Right forelimb (tissue), 1 donor: ENCODE measurements at places on chromosomes 2 and 18.
A peak's percentile ranks its signal among the peaks of the same experiment; 100 is the strongest.

DNA sequence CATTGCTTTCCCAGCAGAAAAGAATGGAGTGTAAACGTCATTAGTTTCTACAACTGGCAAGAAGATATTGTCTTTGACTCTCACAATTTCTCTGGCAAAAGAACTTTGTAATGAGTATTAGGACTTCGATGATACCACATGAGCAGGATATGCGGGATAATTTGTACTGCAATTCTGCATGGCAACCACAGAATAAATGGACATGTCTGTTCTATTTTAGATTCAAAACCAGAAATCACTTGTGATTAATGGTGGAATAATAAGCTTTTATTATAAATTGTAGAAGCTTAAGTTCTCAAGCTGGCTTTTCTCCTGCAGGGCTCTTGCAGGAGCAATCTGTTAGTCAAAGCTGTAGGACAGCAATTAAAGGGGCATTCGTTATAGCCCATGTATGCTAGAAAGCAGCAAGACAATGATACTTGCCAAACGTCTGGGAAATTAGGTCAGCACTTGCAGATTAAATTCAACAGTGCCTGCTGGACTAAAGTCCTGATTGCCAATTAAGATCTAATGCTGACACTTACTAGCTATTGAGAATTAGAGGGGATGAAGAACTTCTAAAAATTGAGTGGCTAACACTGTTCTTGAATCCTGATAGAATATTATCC is 177.9 kb downstream of the PTH2R start:
- DNase-seq: no peak

DNA sequence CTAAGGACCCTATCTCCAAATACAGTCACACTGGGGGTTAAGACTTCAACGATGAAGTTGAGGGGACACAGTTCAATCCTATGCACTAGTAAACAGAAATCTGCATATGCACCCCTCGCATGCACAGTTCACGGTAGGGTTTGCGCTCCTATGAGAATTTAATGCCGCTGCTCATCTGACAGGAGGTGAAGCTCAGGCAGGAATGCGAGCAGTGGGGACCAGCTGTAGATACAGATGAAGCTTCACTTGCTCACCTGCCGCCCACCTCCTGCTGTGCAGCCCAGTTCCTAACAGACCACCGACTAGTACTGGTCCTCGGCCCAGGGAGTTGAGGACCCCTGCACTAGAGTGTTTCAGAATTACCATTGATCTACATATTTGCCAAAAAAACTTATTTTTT is 40.0 kb upstream of the FAHD2A start:
- DNase-seq: peak; percentile 2

DNA sequence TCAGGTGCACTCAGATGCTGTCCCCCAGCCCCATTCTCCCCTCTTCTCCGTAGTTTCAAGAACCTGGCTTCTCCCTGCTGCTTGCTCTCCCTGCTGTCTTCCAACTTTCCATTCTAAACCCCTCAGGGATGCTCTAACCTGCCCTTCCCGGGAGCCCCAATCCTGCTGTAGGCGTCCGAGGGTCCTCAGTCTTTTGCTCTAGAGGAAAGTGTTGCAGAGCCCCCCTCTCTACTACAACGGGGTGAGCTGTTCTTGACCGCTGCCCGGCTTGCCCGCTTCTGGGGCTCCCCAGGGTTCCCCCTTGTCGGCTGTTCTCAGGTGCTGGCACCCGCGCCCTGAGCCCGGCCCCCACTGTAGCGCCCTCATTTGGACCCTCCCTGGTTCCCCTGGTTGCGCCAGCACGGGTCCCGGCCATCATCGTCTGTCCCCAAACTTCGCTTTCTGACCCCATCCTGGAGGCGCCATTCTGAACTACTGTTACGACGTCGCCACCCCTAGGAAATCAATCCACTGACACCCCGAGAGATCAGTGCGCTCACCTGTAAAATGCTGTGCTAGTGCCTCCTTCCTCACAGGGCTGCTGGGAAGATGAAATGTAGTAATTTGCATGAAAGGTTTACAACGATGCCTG is 31.9 kb upstream of the REG3G start:
- DNase-seq: no peak

DNA sequence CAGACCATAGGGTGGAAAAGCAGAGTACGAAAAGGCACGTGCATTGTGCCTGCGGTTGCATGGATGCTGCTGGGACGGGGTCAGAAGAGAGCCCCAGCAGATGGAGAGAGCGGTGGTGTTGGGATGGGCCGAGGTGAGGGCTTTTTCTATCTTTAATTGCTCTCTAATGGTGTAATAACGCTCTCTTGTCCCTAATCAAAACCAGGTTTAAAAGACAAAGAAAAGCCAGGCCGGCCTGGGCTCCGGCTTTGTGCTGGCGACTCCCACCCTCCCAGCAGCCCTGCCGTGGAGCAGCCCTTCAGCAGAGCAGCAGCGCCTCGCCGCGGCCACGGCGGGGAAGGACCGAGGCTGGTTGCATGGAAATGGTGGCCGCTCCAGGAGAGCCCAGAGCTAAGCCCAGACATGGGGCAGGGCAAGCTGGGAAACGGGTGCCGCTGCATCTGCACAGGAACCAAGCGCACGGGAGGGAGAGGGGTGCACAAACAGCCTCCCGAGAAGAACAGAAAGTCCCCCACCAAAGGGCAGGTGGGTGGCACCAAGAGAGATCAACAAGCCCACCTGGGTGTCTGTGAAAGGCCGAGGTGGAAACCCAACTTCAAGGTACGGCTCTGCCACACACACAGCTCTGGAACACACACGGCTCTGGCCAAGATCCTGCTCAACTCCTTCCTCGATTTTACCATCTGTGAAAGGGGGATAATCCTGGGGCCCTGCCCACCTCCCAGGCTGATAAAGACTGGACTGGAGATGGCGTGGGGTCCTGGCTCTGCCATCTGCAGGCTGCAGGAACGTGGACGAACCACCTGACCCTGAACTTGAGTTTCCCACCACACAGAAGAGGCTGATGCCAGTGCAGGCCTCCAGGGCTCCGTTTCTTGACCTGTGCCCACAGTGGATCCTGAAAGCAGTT is 15.0 kb downstream of the HS1BP3 start:
- peak; percentile 94 for DNase-seq

DNA sequence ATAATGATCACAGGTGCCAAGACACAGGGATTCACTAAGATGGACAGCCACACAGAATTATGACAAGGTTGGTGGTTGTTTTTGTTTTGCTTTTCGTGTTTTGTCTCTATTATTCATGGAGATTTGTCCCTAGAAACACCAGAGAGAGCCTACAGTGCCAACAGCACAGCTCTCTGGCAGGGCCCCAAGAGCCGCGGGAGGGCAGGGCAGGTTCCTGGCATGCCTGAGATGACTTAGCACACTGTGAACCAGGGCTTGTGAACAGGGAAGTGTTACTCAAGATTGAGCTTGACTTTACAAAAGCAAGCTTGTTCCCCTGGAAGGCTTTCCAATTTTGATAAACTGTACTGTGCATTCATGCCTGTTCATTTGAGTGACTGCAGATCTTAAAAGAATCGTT is 437.4 kb upstream of the SALL3 start:
- peak; percentile 65 for DNase-seq

DNA sequence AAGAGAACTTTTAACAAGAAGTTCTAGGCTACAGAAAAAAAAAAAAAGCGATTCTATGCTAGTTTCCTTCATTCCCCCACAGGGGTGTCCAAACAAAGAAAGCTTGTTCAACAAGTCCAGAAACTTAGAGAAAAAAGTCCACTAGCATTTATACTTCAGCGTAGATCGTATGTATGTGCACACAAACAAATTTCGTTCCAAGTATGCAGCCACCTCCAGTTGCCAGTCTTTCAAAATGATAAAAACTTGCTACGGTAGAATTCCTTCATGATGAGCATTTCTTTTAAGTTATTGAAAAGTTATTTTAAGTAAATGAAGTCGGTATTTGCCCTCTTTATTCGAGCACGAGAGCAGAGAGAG is 3.7 kb upstream of the OTX1 start:
- no peak for DNase-seq

- DNase-seq: no peak
These were observed 96.1 kb downstream of the RBMS1 start for GRCh38 chr2:160397530-160397865.

DNA sequence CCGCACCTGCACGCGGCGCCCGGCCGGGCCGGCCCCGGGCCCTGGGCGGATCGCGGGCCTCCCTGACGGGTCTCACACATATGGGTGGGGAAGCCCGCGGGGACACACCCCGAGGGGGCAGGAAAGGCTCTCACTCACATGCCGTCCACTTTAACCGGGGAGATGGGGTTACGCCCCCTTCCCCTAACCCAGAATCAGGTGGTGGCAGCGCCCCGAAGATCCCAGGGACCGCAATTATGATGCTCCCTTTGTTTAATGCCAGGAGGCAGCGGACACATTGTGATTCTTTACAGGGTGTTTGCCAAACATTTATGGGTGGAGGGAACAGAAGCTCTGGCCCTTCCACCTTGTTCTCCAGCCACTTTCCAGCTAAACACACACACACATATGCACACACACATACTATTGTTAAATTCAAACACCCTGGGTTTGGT is 424 bp upstream of the ANKRD44 start:
- DNase-seq: no peak

DNA sequence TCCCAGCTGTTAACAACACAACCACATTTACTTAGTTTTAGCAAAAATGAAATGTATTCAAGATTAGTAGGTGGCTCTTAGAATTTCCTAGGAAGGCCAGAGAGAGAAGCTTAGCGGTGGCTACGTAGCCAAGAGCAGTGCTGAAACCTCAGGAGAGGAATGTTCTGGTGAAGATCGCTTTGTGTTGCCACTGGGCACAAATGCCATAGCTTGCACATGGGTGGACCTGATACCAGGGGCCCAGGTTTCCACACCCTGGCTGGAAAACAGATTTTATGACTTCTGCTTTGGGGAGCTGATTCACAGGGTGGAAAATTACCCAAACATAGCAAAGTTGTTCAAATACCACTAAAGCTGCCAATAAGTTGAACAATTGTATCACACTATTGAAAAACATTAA is 43.4 kb downstream of the THUMPD2 start:
- no peak for DNase-seq

- DNase-seq: no peak
These were observed 283.1 kb downstream of the TDRD15 start for GRCh38 chr2:21406911-21407310.

GRCh38 chr2:26630669-26631360 is 10.4 kb downstream of the CIB4 start:
- DNase-seq: no peak
